ENCODE measurements at places on chromosomes 11 and 22. TPM values are rescaled to one million over a fixed set of nuclear protein-coding genes. Genes with fewer than 3 reads are reported as not detected.

DNA sequence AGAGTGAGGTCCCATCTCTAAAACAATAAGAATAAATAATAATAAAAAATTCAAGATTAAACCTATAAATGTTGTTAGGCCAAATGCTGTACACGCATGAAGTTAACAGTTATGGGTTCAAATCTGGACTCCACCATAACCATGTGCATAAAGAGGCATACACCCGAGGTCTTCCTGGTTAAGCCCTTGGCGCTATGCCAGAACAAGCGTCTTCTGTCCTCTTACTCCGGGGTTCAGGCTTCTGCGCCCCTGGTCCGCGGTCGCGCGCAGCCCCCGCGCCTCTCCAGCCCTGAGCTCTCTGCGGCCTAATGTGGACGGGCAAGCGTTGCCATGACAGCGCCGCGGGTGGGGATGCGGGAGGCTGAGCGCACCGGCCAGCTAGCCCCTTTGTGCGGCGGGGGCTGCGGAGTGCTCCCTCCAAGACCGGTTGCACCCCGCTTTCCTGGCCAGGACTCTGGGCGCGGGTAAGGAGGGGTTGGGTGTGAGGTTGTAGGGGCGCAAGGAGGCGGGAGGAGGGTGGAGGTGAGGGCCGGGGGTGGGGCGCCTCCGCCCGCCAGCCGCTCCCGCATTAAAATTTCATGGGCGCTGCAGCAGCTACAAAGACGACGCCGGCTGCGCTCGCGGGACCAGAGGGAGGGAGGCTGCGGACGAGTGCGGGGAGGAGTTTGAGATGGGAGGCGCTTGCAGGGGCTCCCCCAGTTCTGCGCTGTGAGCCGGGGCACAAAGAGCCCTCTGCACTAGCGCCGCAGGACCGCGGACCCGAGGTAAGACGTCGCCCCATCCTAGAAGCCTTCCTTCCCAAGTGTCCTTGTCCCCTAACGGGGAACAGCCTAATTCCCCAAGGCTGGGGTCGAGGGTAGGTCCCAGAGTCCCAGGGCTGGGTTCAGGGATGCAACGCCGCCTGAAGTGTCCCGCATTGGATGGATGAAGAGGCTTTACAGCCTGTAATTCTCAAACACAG, at the start of gene MIAT:
Gene MIAT, plus strand, starts transcription at position 698 of the 961 bp plus-strand sequence.
- no peak for DNase-seq
- no peaks in the 10 kb centered on the region for H3K36me3 ChIP-seq
- H3K27me3 ChIP-seq, result no peaks in the 10 kb centered on the region
- no peak within 1 kb of the TSS for H3K27ac ChIP-seq
- no peak within 1 kb of the TSS for H3K4me3 ChIP-seq
- H3K4me1 ChIP-seq, result no peaks in the 10 kb centered on the region

GRCh38 chr11:111435046-111435698, 56.1 kb upstream of the POU2AF1 start:
- H3K36me3 ChIP-seq, result no peaks in the 10 kb centered on the region
- no peaks in the 10 kb centered on the region for H3K4me1 ChIP-seq

The MS4A6E gene
- 1.3 TPM for total RNA-seq

DNA sequence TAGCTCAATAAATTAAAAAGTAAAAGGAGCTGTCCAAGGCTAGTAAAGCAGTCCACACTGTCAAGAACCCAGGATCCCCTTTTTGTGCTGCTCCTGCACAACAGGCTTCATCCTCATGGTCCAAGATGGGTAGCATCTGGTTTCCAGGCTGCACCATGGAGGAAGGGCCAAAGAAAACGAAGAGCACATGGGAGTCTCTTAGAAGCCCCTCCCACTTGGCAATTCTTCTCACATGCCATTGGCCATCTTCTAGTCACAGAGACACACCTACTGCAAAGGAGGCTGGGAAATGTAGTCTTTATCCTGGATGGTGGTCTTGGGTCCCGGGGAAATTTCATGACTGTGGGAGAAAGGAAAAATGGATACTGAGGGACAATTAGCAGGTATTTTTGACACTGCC, 37.8 kb downstream of the PRR5L start:
- H3K27me3 ChIP-seq, result no peaks in the 10 kb centered on the region
- no peak for DNase-seq
- no peak overlapping the region for H3K27ac ChIP-seq

DNA sequence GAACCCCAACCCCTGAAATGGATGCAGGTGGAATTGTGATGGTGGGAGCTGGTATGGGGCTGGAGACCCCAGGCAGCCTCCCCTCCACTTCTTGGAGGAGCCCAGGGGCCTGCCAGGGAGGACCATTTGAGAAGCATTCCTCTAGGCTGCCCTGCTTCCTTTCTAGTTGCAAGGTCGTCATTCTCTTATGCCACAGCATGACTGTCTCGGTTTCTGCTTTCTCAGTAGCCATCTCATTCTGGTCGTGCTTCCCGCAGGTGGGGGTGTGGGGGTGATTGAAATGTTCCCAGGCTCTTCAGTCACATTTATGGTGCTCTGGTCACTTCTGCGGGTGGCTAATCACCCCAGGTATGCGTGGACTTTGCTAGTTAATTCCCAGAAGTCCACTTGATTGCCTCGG, 223.7 kb upstream of the TBCEL start:
- H3K36me3 ChIP-seq, result no peaks in the 10 kb centered on the region
- no peak overlapping the region for H3K4me3 ChIP-seq
- DNase-seq, result no peak
- H3K27me3 ChIP-seq, result no peaks in the 10 kb centered on the region

GRCh38 chr11:11672789-11673188, 51.0 kb upstream of the GALNT18 start:
- no peak overlapping the region for H3K4me3 ChIP-seq
- H3K36me3 ChIP-seq, result no peaks in the 10 kb centered on the region
- no peak overlapping the region for H3K27ac ChIP-seq
- no peaks in the 10 kb centered on the region for H3K4me1 ChIP-seq

- no peak for DNase-seq
- H3K4me1 ChIP-seq, result no peaks in the 10 kb centered on the region
- no peaks in the 10 kb centered on the region for H3K27me3 ChIP-seq
- H3K4me3 ChIP-seq, result no peak overlapping the region
- no peaks in the 10 kb centered on the region for H3K36me3 ChIP-seq
Observed at GRCh38 chr11:33454264-33454663, 197.1 kb downstream of the HIPK3 start.

The GLB1L3 gene
- not detected for total RNA-seq

DNA sequence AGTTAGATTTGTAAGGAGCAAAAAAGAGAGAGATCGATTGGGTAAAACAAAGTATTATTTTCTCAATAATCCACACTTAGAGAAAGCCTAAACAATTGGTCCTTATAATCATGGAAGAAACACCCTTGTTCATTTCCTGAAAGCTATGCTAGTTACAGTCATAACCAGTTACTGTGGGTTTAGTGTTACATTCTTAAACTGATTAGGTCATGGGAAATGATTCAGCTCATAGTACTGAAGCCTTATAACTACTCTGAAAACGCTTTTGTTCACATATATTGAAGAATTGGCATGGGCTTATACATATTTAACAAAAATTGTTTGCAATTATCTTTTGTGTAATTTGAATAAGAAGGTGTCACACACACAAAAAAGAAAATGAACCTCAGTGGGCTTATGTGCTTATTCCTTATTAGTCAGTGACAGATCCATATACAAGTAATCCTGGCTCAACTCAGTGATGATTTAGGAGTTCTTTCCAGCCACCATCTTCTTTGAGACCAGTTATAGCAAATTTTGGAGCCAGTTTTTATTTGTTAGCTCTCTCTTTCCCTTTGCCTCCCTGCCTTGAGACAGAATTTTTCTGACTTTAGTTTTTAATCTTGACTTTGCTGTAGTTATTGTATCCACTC, 198.5 kb upstream of the CTSC start:
- no peak overlapping the region for H3K27ac ChIP-seq
- no peaks in the 10 kb centered on the region for H3K36me3 ChIP-seq
- H3K27me3 ChIP-seq, result no peaks in the 10 kb centered on the region
- H3K4me3 ChIP-seq, result no peak overlapping the region
- H3K4me1 ChIP-seq, result no peaks in the 10 kb centered on the region

GRCh38 chr11:61494381-61494961, 14.1 kb upstream of the LRRC10B start:
- no peaks in the 10 kb centered on the region for H3K4me1 ChIP-seq
- no peak for DNase-seq
- H3K27ac ChIP-seq, result no peak overlapping the region
- H3K27me3 ChIP-seq, result no peaks in the 10 kb centered on the region

GRCh38 chr11:105032495-105032894, 2.4 kb downstream of the CASP1 start:
- H3K4me3 ChIP-seq, result no peak overlapping the region
- no peaks in the 10 kb centered on the region for H3K4me1 ChIP-seq
- no peak for DNase-seq
- H3K27me3 ChIP-seq, result no peaks in the 10 kb centered on the region
- H3K36me3 ChIP-seq, result no peaks in the 10 kb centered on the region

- peaks cover 5% of the 10 kb centered on the region for H3K27me3 ChIP-seq
- H3K36me3 ChIP-seq, result no peaks in the 10 kb centered on the region
- no peak for DNase-seq
- no peak overlapping the region for H3K4me3 ChIP-seq
- no peak overlapping the region for H3K27ac ChIP-seq
Observed at GRCh38 chr11:72245263-72245816, 1.4 kb upstream of the PHOX2A start.

- no peaks in the 10 kb centered on the region for H3K36me3 ChIP-seq
- no peaks in the 10 kb centered on the region for H3K27me3 ChIP-seq
- no peak for DNase-seq
- no peaks in the 10 kb centered on the region for H3K4me1 ChIP-seq
Observed at GRCh38 chr11:119248750-119249670, 42.9 kb downstream of the CBL start.

The CNGA4 gene
- total RNA-seq, result not detected

The GP1BB gene
- 3.6 TPM for total RNA-seq

The MUC6 gene
- total RNA-seq, result not detected

The MED15 gene
- 93.7 TPM for total RNA-seq

The EIF3D gene
- 146 TPM for total RNA-seq

GRCh38 chr11:101336858-101337257, 207.2 kb upstream of the PGR start:
- no peak overlapping the region for H3K27ac ChIP-seq
- H3K36me3 ChIP-seq, result no peaks in the 10 kb centered on the region
- no peak overlapping the region for H3K4me3 ChIP-seq
- no peak for DNase-seq
- peaks cover 3% of the 10 kb centered on the region for H3K4me1 ChIP-seq

GRCh38 chr11:15764948-15765347, 591.4 kb downstream of the SOX6 start:
- H3K4me1 ChIP-seq, result no peaks in the 10 kb centered on the region
- no peaks in the 10 kb centered on the region for H3K27me3 ChIP-seq
- H3K36me3 ChIP-seq, result no peaks in the 10 kb centered on the region

The CNTF gene
- 3.1 TPM for total RNA-seq

GRCh38 chr11:119847853-119848252, 118.9 kb upstream of the NECTIN1 start:
- no peaks in the 10 kb centered on the region for H3K27me3 ChIP-seq
- no peak overlapping the region for H3K4me3 ChIP-seq
- H3K27ac ChIP-seq, result no peak overlapping the region
- no peaks in the 10 kb centered on the region for H3K4me1 ChIP-seq
- DNase-seq, result no peak
- H3K36me3 ChIP-seq, result no peaks in the 10 kb centered on the region

GRCh38 chr22:30934053-30934452, 34.5 kb downstream of the MORC2 start:
- DNase-seq, result no peak
- no peaks in the 10 kb centered on the region for H3K4me1 ChIP-seq
- no peak overlapping the region for H3K4me3 ChIP-seq
- peaks cover 3% of the 10 kb centered on the region for H3K36me3 ChIP-seq

DNA sequence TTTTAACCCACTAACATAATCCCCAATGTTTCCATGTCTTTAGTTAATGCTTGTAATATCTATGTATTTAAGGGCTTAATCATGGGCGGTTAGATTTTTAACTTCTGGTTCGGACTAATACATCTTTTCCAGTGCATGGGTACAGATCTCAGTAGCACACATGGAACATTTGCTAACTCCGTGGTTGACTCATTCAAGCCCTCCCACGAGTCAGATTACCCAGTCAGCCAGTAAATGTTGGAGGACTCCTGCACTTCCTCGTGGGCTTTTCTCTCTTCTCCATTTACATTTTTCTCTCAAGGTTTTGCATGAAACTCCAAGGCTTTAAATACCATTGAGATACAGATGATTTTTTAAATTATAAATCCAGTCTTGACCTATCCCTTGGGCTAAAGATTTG, 313.9 kb downstream of the ST3GAL4 start:
- H3K27ac ChIP-seq, result no peak overlapping the region
- DNase-seq, result no peak
- no peak overlapping the region for H3K4me3 ChIP-seq

GRCh38 chr11:130435671-130436070, 7.3 kb upstream of the ADAMTS8 start:
- H3K27me3 ChIP-seq, result no peaks in the 10 kb centered on the region
- no peaks in the 10 kb centered on the region for H3K36me3 ChIP-seq
- H3K4me1 ChIP-seq, result no peaks in the 10 kb centered on the region
- H3K27ac ChIP-seq, result no peak overlapping the region

DNA sequence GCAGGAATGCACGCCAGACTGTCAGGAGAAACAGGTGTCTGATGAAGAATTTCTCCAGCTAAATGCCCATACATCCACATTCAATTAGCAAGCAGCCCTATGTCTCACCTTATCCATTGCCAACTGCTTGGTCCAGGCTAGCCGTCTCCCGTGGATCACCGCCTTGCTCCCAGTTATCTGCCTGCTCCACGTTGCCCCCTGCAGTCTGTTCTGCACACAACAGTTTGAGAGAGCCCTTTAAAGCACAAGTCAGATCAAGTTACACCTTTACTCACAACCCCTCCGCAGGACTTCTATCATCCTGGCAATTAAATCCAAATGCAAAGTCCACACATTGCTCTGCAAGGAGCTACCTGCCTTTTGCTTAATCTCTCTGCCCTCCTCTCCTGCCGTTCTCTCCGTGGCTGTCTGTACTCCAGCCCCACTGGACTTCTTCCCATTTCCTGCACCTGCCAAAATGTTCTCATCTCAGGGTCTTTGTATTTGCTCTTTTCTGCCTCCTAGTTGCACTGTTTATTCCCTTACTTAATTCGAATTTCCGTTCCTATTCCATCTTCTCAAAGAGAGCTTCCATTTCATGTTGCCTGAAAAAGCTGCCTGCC, 185.3 kb upstream of the LARGE1 start:
- no peaks in the 10 kb centered on the region for H3K27me3 ChIP-seq
- H3K4me3 ChIP-seq, result no peak overlapping the region
- DNase-seq, result peak; percentile 55
- no peaks in the 10 kb centered on the region for H3K4me1 ChIP-seq

- no peak for DNase-seq
- no peaks in the 10 kb centered on the region for H3K36me3 ChIP-seq
- H3K27ac ChIP-seq, result no peak overlapping the region
- H3K4me1 ChIP-seq, result no peaks in the 10 kb centered on the region
- no peak overlapping the region for H3K4me3 ChIP-seq
- H3K27me3 ChIP-seq, result no peaks in the 10 kb centered on the region
Observed at GRCh38 chr11:25423436-25424199, 908.3 kb upstream of the ANO3 start.

DNA sequence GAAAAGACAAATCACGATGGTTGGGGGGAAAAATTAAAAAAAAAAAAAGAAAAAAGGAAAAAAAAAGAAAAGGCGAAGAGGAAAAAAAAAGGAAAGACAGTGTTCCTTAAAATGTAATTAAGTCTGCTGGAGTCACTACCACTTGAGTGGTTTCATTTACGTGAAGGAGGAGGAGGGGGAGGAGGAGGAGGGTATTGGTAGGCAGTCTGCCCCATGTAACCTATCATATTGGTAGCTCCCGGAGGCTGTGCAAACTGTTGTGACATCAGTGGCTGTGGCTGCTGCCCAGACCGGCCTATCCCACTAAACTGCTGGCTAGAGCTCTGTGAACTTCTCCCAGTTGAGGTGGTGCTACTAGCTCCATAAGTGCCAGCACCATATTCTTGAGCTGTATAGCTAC, 17.9 kb downstream of the KDELR3 start:
- no peaks in the 10 kb centered on the region for H3K27me3 ChIP-seq
- no peak overlapping the region for H3K27ac ChIP-seq
- DNase-seq, result no peak
- H3K36me3 ChIP-seq, result peaks cover 16% of the 10 kb centered on the region
- no peaks in the 10 kb centered on the region for H3K4me1 ChIP-seq

The FANCF gene
- total RNA-seq, result 5.8 TPM

All from aorta (tissue), 5 donors.